ENCODE measurements at places on chromosomes 3 and 15.

GRCh38 chr3:126346466-126346865 lies 10.7 kb downstream of the KLF15 start:
- DNase-seq: no peak

DNA sequence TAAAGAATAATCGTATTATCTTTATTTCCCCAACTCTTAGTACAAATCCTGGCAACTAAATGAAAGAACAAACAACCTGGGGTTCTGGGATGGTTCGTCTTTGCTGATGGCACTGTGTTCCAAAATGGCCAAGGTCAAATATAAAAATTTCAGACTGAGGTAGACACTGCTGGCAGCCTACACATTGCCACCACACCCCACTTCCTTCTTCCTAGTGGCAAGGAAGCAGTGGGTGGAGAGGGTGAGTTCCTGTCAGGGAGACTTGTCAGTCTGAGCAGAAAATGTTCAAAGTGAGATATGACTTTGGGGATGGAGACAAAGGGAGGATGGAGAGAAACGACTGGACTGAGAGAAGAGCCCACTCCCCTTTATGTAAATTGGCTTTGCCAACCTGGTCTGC lies 69.6 kb downstream of the LMCD1 start:
- no peak for DNase-seq

GRCh38 chr3:19931180-19931692 lies 2.8 kb downstream of the EFHB start:
- DNase-seq: no peak

DNA sequence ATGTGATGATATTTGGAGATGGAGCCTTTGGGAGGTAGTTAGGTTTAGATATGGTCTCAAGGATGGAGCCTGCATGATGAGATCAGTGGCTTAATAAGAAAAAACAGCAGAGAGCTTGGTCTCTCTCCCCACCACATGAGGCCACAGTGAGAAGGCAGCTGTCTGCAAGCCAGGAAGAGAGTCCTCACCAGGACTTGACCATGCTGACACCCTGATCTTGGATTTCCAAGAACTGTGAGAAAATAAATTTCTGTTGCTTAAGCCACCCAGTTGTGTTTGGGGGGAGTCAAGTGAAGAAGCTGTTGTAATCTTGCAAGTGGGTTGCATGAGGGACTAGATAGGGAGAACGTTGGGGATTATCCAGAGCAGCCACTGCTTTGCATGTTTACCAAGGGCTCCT lies 62.3 kb upstream of the TNFAIP8L3 start:
- DNase-seq: no peak

DNA sequence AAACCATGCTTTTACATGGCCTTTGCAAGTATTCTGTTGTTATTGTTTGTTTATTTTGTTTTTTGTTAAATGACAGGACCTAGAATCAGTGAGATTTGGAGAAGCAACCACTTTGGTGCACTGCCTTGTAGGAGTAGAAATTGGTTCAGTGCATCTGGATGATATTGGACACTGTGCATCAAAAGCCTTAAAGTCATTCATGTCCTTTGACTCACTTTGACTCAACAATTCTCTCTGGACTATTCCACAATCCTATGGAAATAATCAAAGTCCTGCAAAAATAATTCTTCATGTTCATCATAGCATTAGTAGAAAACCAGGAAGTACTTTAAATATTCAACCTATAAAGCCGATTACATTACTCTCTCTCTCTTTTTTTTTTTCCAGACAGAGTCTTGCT lies 224.8 kb downstream of the ABHD5 start:
- DNase-seq: no peak

GRCh38 chr3:108603691-108604090 lies 14.2 kb downstream of the DZIP3 start:
- no peak for DNase-seq

Data from left renal pelvis (tissue), 4 donors.